ENCODE measurements at places on chromosomes 12 and 14. TPM values are rescaled to one million over a fixed set of nuclear protein-coding genes. Genes with fewer than 3 reads are reported as not detected.

DNA sequence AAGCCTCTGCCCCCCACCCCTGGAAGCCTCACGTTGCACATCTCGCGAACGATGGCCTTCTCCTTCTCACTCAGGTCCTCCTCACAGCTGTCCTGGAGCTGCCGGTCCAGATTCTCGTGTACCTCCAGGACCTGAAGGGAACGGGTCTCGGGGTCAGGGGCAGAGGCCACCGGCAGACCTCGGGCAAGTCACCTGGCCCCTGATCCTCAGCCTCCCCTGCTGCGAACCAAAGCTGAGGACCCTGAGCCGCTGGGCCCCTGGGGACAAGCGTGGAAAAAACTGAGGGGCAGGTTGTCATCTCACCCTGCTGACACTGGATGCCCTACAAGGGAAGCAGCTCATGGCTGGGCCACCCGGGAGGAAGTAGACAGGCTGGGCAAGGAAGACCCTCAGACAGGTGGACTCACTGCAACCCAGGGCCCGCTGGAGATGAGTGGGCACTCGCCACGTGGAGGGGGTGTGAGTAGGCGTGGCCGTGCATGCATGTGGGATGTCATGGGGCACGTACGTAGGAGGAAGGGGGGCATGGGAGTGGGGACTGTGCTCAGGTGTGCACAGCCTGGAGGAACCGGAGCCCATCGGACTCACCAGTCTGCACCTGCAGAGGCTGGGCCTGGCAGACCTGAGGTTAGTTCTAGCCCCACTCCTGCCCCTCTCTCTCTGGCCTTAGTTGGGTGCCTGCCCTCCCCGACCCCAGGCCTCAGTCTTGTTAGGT lies 35.1 kb downstream of the CCNK start:
- DNase-seq = no peak
- H3K4me1 ChIP-seq = no peaks in the 10 kb centered on the region

- no peak overlapping the region for H3K27ac ChIP-seq
- no peaks in the 10 kb centered on the region for H3K4me1 ChIP-seq
- H3K27me3 ChIP-seq = no peaks in the 10 kb centered on the region
- DNase-seq = no peak
- H3K36me3 ChIP-seq = no peaks in the 10 kb centered on the region
- H3K4me3 ChIP-seq = no peak overlapping the region
These were observed 162.7 kb downstream of the GRIP1 start for GRCh38 chr12:66516133-66516532.

The SPTLC2 gene
- total RNA-seq = 25.6 TPM

DNA sequence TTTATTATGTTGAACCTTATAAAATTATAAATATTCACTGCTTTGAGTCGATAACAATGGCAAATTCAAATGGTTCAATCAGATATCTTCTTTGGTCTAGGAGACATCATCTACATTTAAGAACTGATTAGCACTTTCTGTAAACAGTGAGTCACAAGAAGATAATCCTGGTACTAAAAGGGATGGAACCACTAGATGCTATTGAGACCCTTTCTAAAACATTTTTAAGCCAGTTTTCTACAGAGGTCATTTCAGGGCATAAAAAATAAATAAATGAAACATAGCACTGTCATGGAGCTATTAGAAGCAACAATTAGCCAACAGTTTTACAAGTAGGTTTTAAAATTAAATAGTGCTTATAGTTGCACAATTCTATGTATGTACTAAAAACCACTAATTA lies 212.2 kb downstream of the DUSP6 start:
- H3K4me3 ChIP-seq = no peak overlapping the region
- no peaks in the 10 kb centered on the region for H3K36me3 ChIP-seq
- no peak overlapping the region for H3K27ac ChIP-seq
- DNase-seq = peak; percentile 44
- H3K27me3 ChIP-seq = no peaks in the 10 kb centered on the region
- H3K4me1 ChIP-seq = peaks cover 44% of the 10 kb centered on the region

DNA sequence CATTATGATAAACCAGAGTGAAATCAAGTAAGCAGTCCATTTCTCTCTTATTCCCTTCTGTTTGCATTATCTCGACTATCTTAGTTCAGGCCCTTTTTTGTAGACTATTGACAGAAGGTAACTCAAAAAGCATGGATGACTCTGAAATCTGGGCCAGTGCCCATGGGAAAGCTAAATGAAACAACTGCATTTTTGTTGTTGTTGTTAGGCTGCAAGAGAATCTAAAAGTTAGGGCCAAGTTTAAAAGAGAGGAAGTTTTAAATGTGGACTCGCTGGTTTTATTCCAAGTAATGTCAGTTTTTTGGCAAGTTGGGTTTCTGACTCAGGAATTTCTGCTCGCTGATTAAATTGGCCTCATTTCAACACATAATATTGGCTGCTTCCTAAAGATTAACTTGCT lies 201.1 kb downstream of the PIK3C2G start:
- peak overlapping the region; percentile 40 for H3K27ac ChIP-seq
- H3K4me3 ChIP-seq = no peak overlapping the region
- H3K4me1 ChIP-seq = peaks cover 8% of the 10 kb centered on the region

GRCh38 chr12:113328368-113328889 lies 6.5 kb downstream of the SLC8B1 start:
- H3K36me3 ChIP-seq = peaks cover 12% of the 10 kb centered on the region
- H3K27me3 ChIP-seq = no peaks in the 10 kb centered on the region
- H3K27ac ChIP-seq = no peak overlapping the region
- DNase-seq = no peak
- no peak overlapping the region for H3K4me3 ChIP-seq
- H3K4me1 ChIP-seq = peaks cover 4% of the 10 kb centered on the region

DNA sequence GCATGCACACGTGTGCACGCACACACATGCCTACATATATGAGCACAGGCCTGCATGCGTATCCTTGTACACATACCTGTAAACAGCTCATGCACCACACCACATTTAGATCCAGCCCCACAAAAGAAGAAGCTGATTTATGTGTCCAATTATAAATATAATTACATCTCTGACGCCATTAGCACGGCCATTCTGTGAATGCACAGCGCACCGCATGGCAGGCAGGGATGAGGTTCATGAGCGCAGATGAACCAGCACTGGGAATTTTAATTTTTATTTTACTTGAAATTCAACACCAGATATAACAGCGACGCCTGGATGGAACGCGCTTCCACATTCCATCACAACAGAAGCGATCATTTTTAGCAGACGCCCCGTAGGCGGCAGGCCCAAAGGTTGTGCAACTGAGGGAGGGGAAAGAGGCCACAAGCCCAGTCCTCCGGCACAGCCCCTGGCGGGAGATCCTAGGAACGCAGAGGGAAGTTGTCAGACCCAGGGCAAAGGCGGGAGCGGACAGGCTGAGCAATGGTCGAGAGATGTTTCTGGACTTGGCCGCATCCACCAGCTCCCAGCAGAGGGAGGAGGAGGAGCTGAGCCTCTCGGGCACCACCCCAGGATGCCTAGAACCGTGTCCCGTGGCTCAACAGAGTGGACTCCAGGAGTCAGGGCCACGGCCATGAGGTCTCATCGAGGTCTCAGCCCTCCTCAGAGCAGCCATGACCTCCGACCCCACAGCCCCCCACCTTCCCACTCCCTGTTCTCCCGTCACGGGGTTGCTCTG lies 37.9 kb upstream of the GALNT9 start:
- H3K4me3 ChIP-seq = no peak overlapping the region
- no peak for DNase-seq
- no peak overlapping the region for H3K27ac ChIP-seq
- no peaks in the 10 kb centered on the region for H3K4me1 ChIP-seq
- peaks cover 52% of the 10 kb centered on the region for H3K27me3 ChIP-seq
- no peaks in the 10 kb centered on the region for H3K36me3 ChIP-seq

The IL22 gene
- total RNA-seq = not detected

The RFLNA gene
- not detected for total RNA-seq

- H3K4me1 ChIP-seq = peaks cover 10% of the 10 kb centered on the region
- DNase-seq = no peak
- no peak overlapping the region for H3K4me3 ChIP-seq
These were observed 96.1 kb upstream of the DIO3 start for GRCh38 chr14:101464984-101465794.

The KRT72 gene
- total RNA-seq = not detected

The POLE2 gene
- 38.6 TPM for total RNA-seq

DNA sequence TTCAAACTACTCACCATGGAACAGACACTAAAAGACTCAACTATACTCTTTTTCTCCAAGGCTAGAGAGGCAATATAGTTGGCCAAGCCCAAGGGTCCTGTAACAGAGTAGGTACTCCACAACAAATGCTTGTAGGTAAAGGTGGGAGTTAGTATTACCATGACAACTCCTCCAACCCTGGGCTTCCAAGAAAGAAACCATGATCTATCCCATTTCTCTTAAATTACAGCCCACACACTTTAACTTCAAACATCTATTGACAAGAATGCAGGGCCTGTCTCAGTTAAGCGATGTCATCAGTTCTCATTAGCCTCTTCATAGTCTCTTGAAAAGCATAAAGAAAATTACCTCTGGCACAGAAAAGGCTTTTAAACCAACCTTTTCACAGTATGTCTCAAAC lies 25.0 kb downstream of the ERH start:
- no peak for DNase-seq
- no peak overlapping the region for H3K27ac ChIP-seq
- H3K36me3 ChIP-seq = peaks cover 23% of the 10 kb centered on the region
- no peak overlapping the region for H3K4me3 ChIP-seq
- no peaks in the 10 kb centered on the region for H3K27me3 ChIP-seq
- H3K4me1 ChIP-seq = no peaks in the 10 kb centered on the region

GRCh38 chr12:94663702-94664101 lies 13.3 kb upstream of the TMCC3 start:
- H3K4me1 ChIP-seq = no peaks in the 10 kb centered on the region
- DNase-seq = no peak
- H3K4me3 ChIP-seq = no peak overlapping the region
- H3K36me3 ChIP-seq = no peaks in the 10 kb centered on the region
- no peak overlapping the region for H3K27ac ChIP-seq

The SLC7A8 gene
- 3.8 TPM for total RNA-seq

- no peaks in the 10 kb centered on the region for H3K4me1 ChIP-seq
- H3K27ac ChIP-seq = no peak overlapping the region
- H3K27me3 ChIP-seq = peaks cover 9% of the 10 kb centered on the region
- H3K36me3 ChIP-seq = no peaks in the 10 kb centered on the region
- no peak overlapping the region for H3K4me3 ChIP-seq
These were observed 61.6 kb upstream of the GZMB start for GRCh38 chr14:24695265-24696241.

The LALBA gene
- total RNA-seq = not detected

DNA sequence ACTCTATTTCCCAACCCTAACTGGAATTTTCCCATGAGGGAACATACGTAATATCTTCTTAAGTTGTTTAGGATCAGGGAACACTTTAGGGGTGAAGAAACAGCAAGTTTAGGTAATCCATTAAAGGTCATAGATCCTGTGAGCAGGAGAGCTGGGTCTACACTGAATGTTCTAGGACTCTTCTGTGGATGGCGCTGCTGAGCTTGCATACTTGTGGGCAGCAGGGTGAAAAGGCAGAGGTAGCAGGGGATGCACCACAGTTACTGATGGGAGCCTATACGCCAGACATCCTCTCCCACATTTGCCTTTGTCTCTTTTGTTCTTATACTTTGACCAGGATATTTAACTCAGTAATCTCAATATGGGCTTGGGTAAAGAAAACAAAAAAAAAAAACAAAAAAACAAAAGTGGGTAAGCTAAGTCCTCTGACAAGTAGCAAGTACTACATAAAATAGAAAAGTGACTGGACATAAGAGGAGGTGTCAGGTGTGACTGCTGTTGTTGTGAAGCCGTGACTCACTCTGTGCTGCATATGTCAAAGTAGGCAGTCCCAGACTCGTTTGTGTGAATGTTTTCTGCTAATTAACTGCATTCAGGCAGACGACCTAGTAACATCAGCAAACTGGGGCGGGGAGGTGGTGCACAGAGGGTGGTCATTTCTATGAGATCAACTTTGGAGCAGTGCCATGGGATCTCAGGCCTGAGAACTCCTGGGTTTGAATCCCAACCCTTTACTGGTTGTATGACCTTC lies 31.6 kb downstream of the NEUROD4 start:
- no peaks in the 10 kb centered on the region for H3K4me1 ChIP-seq
- H3K36me3 ChIP-seq = no peaks in the 10 kb centered on the region
- no peak overlapping the region for H3K4me3 ChIP-seq
- peaks cover 73% of the 10 kb centered on the region for H3K27me3 ChIP-seq

- peaks cover 16% of the 10 kb centered on the region for H3K36me3 ChIP-seq
- no peak overlapping the region for H3K4me3 ChIP-seq
- no peaks in the 10 kb centered on the region for H3K4me1 ChIP-seq
- no peak overlapping the region for H3K27ac ChIP-seq
- H3K27me3 ChIP-seq = no peaks in the 10 kb centered on the region
- no peak for DNase-seq
These were observed 15.9 kb downstream of the AREL1 start for GRCh38 chr14:74697011-74697410.

DNA sequence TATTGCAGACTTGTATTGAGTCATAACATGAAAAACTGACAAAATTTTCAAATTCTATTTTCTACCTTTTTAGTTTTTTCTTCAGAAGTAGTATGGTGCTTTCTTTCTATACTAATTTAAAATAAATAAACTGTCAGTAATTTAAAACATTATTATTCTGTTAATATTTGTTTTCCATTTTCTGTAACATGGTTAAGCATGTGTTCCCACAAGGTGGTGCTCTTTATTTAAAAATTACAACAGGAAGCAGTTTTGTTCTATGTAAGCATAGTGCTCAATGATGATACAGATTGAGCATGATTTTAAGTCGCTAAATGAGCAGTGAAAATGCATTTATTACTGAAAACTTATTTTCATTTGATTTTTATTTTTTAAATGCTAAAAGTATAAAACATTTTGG lies 114.6 kb downstream of the PPFIA2 start:
- H3K27ac ChIP-seq = no peak overlapping the region
- no peaks in the 10 kb centered on the region for H3K27me3 ChIP-seq
- H3K4me3 ChIP-seq = no peak overlapping the region
- no peaks in the 10 kb centered on the region for H3K4me1 ChIP-seq
- no peaks in the 10 kb centered on the region for H3K36me3 ChIP-seq
- DNase-seq = peak; percentile 52

- H3K4me1 ChIP-seq = 0 out of 2 replicates have a peak, but pooled peaks cover 6% of the 10 kb centered on the region
- H3K27ac ChIP-seq = no peak overlapping the region
- H3K27me3 ChIP-seq = no peaks in the 10 kb centered on the region
- DNase-seq = no peak
These were observed 29.6 kb downstream of the CFAP251 start for GRCh38 chr12:121947981-121948380.

The POTEM gene
- not detected for total RNA-seq

DNA sequence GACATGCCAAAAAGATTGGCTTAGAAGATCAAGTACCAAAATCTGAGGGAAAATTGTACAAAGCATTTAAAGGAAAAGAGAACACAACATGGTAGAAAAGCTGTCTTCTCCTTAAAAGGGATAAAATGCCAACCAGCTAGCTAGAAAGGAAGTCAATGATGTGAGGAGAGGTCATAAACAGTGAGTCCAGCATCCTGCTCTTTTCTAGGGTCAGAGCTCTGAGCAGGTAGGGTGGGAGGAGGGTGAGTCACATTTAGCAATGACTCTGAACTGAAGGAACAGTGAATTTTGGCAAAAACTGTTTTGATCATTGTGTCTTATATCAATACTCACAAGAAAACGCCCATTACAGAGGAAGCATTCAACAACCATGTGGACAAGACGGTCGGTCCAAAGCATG lies 322.3 kb downstream of the DAD1 start:
- no peaks in the 10 kb centered on the region for H3K36me3 ChIP-seq
- peak; percentile 58 for DNase-seq
- no peak overlapping the region for H3K4me3 ChIP-seq
- H3K27ac ChIP-seq = peak overlapping the region; percentile 76
- peaks cover 74% of the 10 kb centered on the region for H3K4me1 ChIP-seq
